Hematopoietic multipotent progenitor cell treated with erythropoietin and hydrocortisone succinate and interleukin-3 and kit ligand, for 15 days (in vitro differentiated cells): ENCODE measurements at places on chromosomes 7 and 10.

GRCh38 chr7:4830176-4830575, 31.7 kb downstream of the PAPOLB start:
- peak; percentile 51 for DNase-seq

GRCh38 chr7:109956916-109957315, 1134.0 kb upstream of the LRRN3 start:
- DNase-seq = no peak

GRCh38 chr7:29228289-29229011, 33.9 kb downstream of the CHN2 start:
- DNase-seq = no peak

DNA sequence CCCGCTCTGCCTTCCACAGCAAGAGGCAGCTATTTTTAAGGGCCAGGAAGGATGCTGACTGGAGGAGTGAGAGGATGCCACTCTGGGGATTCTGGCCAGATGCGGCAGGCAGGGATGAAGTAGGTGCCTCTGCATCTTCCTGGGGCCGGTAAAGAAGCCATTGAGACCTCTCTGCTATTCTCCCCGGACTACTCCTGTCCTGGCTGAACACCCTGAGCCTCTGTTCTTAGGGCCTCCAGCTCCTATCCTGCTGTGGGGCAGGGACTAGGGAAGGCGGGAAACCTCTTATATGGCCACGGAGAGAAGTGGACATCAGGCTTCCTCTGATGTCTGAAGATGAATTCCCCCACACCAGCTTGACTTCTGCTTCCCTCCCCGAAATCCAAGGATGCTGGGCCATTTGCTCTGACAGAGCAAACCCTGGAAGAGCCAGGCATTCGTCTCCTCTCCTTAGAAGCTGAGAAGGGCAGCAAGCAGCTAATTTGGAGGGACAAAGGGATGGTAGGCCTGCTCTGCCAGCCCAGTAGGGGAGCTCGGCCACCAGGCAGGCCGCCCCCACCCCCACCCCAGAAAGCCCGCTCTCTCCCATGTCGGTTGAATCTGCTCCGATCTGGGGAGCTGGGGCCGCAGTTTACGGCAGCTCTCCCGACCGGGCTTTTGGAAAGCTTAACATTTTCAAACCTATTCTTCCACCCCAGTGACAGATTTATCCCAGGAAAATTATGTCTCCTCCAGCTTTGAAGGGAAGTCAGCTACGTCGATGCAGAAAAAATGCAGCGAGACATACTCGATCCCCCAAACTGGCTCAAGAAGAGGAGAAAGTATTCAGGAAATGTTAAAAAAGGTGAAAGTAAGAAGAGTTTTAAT, 2.8 kb downstream of the FGF8 start:
- no peak for DNase-seq

DNA sequence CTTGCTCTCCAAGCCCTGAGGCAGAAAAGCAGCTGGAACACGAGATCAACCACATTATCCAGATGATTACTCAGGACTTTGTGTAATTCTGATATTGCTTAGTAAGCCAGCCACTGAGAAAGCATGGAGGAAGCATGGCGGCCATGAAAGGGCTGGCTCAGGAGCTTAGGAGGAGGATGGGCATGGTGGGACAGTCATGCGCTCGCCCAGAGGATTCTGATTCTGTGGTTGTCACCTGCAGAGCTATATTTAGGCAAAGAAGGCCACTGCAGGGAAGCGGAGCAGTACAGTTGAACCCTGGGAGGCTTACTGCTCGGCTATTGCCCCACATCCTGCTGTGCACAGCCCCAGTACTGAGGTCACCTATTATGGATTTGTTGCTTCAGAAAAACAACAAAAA, 128.8 kb upstream of the DNAJB12 start:
- DNase-seq = no peak

DNA sequence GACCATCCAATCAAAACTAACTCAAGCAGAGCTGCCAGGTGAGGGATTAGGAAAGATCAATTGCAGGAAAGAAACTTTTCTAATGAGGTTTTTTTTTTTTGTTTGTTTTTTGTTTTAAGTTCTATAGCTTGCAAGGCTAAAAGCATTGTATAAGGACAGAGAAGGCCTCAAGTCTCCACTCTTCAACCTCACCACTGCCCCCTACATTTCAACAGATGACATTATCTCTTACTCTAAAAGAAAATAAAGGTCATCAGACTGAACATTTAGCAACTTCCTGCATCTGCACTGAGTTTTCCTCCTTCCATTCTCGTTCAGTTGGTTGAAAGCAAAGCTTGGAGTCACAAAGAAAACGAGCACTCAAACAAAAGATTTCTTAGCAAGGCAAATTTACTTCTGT, 45.2 kb upstream of the EXOC4 start:
- DNase-seq = no peak

DNA sequence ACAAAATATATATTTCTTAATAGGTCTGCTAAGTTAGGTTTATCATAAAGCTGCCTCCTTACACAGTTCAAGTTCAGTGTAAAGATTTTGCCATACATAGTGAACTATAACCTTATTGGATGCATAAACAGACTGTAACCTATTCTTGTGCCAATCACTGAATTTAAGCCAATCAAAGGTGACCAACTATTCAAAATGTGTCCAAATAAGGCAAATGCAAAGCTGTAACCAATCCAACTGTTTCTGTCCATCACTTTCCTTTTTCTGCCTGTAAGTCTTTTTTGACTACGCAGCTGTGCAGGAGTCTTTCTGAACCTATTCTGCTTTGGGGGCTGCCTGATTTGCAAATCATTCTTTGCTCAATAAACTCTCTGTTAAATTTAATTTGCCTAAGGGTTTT, 11.6 kb upstream of the DNMBP start:
- DNase-seq = no peak

GRCh38 chr10:124518366-124518765, 56.7 kb downstream of the LHPP start:
- DNase-seq = no peak

DNA sequence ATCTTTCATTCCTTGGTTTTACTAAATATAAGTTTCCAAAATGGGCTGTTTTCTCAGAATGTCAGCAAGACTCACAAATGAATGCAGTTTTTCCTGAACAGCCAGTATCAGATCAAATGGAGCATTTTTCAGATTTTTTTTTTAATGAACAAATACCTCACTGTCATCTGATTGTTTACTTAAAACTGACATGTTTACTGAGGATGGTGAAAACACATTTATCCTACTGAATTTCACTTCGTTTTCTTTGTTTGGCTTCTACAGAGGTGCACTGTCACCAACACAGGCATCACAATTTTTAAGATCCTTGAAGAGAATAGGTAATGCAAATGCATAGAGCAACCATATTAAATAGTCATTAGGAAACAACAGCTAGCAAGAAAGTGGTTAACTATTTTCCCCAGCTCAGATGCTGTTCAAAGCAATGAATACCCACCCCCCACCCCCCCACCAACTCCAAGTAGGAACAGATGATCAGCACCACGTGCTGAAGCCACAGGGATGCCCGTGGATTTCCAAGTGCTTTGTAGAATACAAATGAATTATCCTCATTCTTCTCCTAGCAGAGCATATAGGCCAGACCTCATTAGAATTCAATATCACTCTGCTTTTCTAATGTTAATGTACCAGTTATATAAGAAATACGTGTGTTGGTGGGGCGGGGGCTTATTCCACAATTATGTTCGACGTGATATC, 205.9 kb downstream of the SKAP2 start:
- no peak for DNase-seq

DNA sequence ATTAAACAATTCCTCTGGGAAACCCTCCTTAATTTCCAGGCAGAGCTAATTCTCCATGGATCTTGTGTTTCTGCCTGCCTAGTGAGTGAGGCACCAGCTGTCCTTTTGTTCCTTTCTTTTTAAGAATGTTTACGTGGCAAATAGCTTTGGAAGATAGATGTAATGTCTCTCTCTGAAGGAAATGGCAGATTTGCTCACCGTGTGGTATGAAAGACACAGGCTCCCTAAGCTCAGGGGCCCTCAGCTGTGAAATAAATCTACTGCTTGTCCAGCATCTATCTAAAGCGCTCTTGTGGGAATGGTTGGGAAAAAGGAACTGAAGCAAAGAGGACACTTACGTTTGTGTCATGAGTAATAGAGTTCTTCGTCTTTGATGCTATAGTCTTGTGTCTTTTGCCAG, 64.6 kb downstream of the FAS start:
- DNase-seq = no peak

GRCh38 chr10:77180794-77181193, 456.8 kb downstream of the KCNMA1 start:
- no peak for DNase-seq

DNA sequence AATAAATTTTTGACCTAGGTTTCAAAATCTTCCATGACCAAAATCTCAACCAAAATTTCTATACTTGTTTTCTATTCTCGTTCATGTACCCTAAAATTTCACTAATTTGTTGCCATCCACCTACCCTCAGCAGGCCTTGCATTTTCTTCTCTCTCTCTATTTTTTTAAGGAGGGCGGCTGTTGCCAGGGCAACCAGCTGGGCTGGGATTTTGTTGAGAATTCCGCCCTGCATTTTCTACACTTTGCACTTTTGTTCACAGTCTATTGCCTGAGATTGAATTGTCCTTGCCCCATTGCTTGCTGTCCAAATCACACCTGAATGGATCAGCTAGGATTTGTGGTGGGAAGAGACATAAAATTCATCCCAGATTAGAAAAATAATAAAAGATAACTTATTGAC, 657.5 kb upstream of the NRP1 start:
- no peak for DNase-seq

DNA sequence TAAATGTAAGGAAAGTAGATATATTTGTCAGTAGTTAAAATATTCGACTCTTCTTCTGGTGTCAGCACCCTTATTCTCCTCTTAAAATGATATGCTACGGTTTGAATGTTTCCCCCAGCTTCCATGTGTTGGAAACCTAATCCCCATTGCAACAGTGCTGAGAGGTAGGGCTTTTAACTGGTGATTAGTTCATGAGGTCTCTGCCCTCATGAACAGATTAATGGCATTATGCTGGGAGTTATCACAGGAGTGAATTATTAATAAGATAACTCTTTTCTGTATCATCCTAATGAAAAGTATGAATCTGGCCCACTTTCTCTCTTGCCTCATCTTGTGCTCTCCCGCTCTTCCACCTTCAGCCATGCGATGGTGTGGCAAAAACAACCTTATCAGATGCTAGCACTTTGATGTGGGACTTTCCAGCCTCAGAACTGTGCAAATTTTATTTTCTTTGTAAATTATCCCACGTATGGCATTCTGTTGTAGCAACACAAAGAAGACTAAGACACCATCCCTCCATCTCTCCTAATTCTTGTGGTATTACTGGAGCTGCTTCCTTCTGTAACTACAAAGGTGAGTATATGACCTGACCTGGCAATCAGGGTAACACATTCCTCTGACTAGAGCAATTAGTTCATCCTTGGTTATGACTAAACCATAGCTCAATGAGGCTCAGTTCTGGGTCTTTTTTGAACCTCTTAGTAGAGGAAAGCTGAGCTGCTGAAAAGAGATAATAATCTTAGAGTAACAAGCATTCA, 171.1 kb upstream of the TMEM196 start:
- no peak for DNase-seq

DNA sequence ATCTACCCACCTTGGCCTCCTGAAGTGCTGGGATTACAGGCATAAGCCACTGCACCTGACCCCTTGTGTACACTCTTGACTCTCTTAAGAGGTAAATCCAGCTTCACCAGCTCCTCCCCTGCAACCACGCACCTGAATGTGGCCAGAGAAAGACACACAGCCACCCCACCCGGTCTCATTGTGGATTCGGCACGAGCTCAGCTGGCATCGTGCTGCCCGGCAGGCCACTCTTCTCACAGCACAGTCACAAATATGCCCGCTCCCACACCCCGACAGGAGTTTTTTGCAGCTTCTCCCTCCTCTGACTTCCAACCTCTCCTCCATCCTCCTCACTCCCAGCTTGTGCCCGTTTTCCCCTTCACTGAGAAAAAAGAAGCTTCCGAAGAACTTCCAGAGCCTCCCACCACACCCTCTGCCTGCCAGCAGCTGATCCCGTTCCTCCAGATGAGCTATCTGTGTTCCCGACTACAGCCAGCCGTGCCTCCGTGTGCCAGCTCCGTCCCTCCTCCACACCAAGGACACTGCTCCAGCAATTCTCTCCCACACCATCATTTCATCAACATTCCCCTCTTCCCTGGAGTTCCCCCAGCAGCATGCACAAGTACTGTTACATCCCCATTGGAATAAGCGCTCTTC, 8.0 kb upstream of the SMARCD3 start:
- no peak for DNase-seq

- no peak for DNase-seq
Observed at GRCh38 chr7:112010994-112011393, 195.2 kb downstream of the DOCK4 start.

DNA sequence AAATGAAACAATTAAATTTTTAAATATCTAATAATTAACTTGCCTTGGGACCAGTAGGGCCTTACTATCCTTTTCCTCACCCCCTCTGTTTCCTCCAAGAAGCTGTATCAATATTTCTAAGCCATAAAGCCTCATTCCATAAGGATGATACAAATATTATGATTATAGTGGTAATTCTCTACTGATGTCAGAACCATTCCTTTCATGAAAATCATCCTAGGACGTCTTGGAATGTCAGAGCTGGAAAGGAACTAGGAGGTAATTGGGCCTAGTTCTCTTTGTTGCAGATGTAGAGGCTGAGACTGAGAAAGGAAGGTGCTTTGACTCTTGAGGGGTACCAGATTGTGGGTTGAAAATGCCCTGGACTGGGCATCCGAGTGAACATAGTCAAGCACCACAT, 766.7 kb upstream of the GHITM start:
- DNase-seq = no peak

DNA sequence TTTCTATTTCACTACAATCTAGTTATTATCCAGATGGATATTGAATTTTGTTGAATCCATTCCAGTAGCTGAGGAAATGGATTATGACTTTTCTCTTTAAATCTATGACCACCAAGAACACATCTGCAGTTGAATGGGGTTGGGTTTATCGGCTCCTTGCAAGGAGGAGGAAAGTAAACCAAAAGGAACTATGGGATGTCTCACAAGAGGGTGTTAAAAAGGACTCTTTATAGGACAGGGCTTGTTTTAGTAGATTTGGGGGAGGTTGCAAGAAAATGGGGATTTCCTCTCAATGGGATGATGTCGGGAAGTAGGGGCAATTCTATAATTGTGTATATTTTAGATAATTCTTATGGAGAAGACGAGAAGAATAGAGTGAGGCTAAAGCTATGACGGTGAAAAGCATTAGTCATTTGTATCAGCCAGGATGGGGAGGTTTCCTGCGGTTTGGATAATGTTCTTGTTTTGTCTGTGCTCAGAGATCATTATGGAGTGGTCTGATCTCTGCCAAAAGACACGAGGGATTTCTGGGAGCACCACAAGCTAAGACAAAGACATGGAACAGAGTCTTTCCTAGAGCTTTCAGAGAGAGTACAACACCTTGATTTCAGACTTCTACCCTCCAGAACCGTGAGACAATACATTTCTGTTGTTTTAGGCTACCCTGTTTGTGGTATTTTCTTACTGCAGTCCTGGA, 5.3 kb upstream of the LRRC61 start:
- no peak for DNase-seq

- DNase-seq = no peak
Observed at GRCh38 chr10:125080984-125081383, 79.4 kb downstream of the CTBP2 start.

DNA sequence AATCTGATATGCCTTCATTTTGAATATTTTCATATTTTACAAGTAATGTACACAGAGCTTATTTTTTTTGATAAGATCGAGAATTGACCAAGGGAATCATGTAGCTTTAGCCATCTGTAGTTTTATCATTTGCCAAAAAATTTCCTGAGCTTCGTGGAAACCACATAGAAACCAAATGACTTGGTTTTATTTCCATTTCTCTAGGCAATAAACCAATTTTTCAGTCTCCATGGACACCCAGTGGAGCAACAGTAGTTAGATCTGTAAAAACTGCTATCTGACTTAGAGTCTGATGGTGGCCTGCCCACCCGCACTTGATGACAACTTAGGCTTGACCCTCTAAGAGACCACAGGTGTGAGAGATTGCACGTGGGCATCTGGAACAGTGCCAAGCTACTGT, 127.8 kb upstream of the CDK6 start:
- DNase-seq = no peak
